Midbrain (tissue), 1 donor: ENCODE measurements at places on chromosomes 4 and X.
A peak's percentile ranks its signal among the peaks of the same experiment; 100 is the strongest.

- DNase-seq, result no peak
Measured at GRCh38 chr4:61251129-61251528, 51.0 kb downstream of the ADGRL3 start.

DNA sequence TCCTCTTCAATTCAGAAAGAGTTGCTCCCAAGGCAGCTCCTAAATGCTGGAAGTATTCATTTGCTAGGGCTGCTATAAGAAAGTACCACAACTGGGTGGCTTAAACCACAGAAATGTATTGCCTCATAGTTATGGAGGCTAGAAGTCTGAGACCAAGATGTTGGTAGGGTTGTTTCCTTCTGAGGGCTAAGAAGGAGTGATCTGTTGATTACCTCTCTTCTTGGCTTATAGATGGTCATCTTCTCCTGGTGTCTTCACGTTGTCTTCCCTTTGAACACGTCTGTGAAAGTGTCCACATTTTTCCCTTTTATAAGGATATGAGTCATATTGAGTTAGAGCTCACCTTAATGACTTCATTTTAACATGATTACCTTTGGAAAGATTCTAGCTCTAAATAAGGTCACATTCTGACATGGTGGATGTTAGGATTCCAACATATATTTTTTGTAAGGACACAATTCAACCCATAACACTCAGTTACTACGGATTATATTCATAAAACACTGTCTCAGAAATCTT is 266.3 kb downstream of the SPATA18 start:
- no peak for DNase-seq

DNA sequence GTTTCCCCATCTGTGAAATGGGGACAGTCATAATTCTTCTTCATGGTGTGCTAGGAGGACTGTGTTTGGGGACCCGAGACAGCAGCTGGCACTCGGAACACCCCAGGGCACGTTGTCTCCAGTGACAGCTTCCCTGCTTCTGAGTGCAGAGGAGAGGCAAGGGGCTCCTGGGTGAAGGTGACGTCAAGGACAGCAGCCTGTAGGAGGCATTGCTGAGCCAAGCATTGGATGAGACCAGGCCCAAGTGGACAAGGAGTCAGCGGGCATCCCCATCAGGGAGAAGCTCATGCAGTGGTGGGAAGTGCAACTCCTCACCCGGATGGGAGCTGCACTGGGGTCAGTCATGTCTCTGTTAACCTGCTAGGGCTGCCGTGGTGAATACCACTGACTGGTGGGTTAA is 46.1 kb downstream of the EVC start:
- no peak for DNase-seq

- DNase-seq, result no peak
Measured at GRCh38 chr4:90001023-90001422, 106.4 kb downstream of the MMRN1 start.

- DNase-seq, result no peak
Measured at GRCh38 chr4:83704786-83705185, 168.9 kb downstream of the GPAT3 start.

GRCh38 chr4:138392751-138393308 is 150.7 kb upstream of the SLC7A11 start:
- DNase-seq, result no peak

- DNase-seq, result peak; percentile 16
Measured at GRCh38 chr4:37627263-37627662, 58.9 kb downstream of the RELL1 start.

DNA sequence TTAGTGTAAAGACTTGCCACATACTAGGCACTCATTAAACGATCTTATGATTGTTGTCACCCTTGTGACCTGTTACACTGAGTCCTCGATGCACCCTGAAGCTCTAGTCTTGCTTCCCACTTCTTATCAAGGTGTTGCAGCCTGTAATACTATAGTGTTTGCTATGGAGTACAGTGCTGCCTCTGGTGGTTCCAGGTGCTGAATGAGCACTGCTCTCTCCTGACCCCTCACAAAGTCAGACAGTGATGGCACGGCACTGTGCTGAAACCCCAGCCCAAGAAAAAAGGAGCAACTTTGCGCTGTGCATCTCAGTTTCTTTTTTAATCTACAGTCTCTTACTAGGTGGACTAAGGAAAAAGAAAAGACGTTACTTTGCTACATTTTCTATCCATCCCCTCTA is 106.3 kb downstream of the GC start:
- no peak for DNase-seq

- DNase-seq, result no peak
Measured at GRCh38 chr4:184402740-184403383, 71.5 kb downstream of the IRF2 start.

DNA sequence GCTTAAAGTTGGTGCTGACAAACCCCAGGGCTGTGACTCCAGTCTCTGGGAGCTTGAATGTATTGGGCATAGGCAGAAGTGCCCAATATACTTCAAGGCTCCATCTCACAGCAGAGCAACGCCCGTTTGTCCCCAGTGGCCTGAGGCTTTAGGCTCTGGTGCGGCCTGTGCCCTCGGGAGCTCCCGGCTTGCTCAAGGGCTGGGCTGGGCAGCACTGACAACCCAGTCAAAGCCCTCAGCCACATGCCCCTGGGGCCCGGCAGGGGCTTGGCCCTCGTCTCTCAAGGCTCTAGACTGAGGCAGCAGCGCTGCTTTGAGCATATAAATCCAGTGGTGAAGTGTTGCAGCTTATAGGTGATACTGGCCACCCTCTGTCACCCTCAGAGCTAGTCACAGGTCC is 203.7 kb downstream of the AFAP1 start:
- DNase-seq, result no peak

GRCh38 chrX:113473418-113473817 is 632.8 kb upstream of the AMOT start:
- no peak for DNase-seq

DNA sequence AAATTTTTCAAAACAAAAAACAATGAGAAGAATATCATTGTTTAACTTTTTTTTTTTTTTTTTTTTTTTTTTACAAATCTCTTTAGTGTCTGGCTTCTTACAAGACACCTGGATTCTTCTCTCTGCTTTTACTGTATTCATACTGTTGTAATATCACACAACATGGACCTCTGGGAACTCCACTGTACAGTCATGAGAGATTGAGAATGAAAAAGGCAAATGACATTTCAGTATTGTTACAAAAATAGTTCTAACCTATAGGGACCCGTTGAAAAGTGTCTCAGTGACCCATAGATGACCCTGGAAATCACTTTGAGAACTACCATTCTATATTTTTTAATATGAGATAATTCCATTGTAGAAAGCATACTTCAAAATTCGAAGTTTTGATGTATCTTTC is 124.4 kb downstream of the SLIT2 start:
- no peak for DNase-seq

DNA sequence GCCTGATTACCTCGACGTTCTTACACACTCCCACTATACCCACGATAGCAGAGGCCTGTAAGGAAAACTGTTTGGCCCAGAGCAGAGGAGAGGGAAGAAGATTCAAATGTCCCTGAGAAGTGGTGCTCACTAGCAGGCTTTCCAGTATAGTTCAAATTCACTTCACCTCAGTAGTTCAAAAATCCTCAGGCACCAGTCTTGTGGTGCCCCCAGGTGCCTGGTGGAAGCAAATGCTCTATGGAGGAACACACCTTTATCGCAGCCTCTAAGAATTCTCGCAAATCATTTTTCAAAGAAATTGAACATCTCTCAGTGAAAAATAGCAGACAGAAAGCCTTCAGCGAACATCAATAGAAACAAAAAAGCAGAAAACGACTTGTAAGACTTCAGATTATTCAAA is 12.2 kb upstream of the MTMR1 start:
- no peak for DNase-seq

DNA sequence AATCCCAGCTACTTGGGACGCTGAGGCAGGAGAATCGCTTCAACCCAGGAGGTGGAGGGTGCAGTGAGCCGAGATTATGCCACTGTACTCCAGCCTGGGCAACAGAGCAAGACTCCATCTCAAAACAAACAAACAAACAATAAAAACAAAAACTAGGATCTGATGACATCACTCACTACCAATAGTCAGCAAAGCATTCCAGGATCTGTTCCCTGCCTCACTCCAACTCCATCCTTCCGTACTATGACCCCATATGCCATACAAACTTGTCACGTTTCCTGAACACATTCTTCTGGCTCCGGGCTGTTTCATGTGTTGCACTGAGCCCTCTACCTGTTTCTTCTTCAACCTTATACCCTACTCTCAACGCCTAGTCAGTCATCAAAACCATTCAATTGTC is 47.3 kb downstream of the RBM47 start:
- no peak for DNase-seq

GRCh38 chrX:21798677-21799219 is 40.7 kb upstream of the MBTPS2 start:
- DNase-seq, result no peak

DNA sequence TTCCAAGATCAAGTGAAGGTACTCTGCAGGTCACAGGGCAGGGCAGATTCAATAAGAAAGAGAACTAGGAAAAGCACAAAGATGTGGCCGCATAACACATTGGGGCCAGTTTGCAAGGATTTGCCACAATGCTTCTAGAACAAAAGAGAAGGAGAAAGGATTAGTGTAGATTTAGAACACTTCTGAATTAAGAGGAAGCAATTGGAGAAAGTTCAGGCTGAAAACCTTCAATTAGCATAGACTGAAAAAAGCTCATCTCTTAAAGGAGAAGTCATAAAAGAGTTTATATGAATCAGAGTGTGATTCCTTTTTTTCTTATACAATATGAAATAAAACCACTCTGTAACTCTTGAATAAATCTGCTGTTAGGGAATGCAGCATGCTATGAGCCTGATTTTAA is 215.6 kb upstream of the FAT1 start:
- no peak for DNase-seq

DNA sequence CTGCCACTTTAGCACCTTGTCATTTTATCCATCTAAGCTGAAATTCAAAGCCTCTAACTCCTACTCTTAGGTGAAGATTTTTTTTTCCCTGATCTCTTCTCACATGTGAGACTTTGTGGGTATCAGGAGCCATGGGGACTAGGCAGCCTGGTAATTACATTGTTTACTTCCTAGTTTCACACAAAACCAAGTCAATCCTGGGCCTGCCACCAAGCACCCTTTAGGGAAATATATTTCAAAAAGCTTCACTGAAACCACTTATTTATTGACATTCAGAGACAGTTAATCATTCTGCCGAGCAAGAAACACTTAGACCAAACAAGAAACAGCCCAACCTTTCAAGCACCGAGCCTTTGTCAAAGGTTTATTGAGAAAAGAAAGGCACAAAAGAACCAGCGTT is 200.0 kb downstream of the RELL1 start:
- DNase-seq, result no peak

- DNase-seq, result no peak
Measured at GRCh38 chr4:126777649-126778048, 855.1 kb upstream of the INTU start.

DNA sequence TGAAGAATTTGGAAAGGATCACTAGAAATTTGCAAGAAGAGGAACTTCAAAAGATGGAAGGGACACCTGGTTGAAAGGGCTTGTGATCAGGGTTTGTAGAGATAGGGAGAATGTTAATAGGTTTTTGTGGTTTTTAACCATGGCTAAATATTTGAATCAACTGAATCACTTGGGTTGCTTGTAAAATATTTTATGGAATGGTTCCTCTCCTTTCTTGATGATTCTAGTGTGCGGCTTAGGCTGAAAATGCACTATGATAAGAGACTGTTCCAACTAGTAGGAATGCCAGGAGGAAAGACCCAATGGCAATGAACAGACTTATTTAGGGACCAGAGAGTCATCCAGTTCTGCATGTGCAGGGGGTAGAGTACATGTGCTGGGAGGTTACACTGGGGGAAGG is 408.2 kb downstream of the ARHGAP24 start:
- no peak for DNase-seq
